Nasal cavity respiratory epithelium epithelial cell of viscerocranial mucosa (primary cell): ENCODE measurements at places on chromosomes 6 and 20. TPM values are rescaled to one million over a fixed set of nuclear protein-coding genes. Genes with fewer than 3 reads are reported as not detected.

The CRISP3 gene
- total RNA-seq, result 0.07 and 0.34 TPM in 2 replicates

The SIRPB2 gene
- under 0.01 and 0.21 TPM in 2 replicates for total RNA-seq

The NHSL1 gene
- 12.0 and 34.8 TPM in 2 replicates for total RNA-seq

The PI16 gene
- not detected in 2 replicates for total RNA-seq

The SNX3 gene
- 172 and 175 TPM in 2 replicates for total RNA-seq

The SAMD10 gene
- 2.7 and 4.8 TPM in 2 replicates for total RNA-seq
